ENCODE measurements at places on chromosomes 12 and 14.

- no peak for DNase-seq
Observed at GRCh38 chr12:52013626-52014310, 7.0 kb downstream of the TAMALIN start.

GRCh38 chr12:82838131-82838551 lies 151.4 kb downstream of the TMTC2 start:
- DNase-seq = no peak

- DNase-seq = no peak
Observed at GRCh38 chr12:112146123-112146522, 20.8 kb downstream of the TRAFD1 start.

GRCh38 chr14:44912041-44912869 lies 49.5 kb downstream of the KLHL28 start:
- DNase-seq = no peak

GRCh38 chr14:60221457-60221856 lies 27.6 kb upstream of the PPM1A start:
- no peak for DNase-seq

DNA sequence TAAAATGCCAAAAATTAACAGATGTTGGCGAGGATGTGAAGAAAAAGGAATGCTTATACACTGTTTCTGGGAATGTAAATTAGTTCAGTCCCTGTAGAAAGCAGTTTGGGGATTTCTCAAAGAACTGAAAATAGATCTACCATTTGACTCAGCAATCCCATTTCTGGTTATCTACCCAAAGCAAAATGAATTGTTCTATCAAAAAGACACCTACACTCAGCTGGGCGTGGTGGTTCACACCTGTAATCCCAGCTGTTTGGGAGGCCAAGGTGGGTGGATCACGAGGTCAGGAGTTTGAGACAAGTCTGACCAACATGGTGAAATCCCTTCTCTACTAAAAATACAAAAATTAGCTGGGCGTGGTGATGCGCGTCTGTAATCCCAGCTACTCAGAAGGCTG lies 279.3 kb upstream of the PDE3A start:
- no peak for DNase-seq

DNA sequence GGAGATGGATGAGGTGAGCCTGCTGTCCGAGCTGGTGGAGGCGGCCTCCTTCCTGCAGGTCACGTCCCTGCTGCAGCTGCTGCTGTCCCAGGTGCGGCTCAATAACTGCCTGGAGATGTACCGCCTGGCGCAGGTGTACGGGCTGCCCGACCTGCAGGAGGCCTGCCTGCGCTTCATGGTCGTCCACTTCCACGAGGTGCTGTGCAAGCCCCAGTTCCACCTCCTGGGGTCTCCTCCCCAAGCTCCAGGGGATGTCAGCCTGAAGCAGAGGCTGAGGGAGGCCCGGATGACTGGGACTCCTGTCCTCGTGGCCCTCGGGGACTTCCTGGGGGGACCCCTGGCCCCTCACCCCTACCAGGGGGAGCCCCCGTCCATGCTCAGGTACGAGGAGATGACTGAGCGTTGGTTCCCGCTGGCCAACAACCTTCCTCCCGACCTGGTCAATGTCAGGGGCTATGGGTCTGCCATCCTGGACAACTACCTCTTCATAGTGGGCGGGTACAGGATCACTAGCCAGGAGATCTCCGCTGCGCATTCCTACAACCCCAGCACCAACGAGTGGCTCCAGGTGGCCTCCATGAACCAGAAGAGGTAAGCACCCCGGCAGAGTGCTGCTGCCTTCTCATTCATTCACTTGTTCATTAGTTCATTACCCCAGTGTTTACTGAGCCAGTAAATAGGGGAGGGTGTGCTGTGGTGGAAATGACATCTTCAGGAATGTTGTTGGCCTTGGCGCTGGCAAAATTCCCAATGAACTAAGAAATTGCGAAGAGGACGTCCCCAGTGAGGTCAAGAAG lies 774 bp upstream of the MANSC4 start:
- no peak for DNase-seq

DNA sequence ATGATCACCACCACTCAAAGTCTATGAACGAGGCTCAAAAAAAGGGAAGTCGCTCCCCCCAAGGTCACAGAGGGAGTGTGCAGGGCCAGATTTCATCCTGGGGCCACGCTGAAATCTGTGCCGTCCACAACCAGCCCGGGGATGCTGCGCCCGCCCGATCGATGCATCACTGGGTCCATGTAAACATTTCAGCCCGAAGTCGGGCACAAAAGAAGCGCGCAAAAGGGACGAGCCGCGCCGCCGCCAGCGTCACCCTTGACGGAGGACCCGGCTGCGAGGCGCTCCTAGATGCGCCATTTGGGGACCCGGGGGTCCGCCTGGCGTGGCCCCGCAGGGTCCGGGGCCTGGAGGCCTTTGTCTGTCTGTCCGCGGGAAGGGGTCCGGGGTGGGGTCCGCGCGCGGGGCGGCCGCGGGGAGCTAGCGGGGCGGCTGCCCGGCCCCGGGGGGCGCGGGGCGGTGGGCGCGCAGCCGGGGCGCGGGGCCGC lies 503 bp downstream of the FBXO21 start:
- no peak for DNase-seq

DNA sequence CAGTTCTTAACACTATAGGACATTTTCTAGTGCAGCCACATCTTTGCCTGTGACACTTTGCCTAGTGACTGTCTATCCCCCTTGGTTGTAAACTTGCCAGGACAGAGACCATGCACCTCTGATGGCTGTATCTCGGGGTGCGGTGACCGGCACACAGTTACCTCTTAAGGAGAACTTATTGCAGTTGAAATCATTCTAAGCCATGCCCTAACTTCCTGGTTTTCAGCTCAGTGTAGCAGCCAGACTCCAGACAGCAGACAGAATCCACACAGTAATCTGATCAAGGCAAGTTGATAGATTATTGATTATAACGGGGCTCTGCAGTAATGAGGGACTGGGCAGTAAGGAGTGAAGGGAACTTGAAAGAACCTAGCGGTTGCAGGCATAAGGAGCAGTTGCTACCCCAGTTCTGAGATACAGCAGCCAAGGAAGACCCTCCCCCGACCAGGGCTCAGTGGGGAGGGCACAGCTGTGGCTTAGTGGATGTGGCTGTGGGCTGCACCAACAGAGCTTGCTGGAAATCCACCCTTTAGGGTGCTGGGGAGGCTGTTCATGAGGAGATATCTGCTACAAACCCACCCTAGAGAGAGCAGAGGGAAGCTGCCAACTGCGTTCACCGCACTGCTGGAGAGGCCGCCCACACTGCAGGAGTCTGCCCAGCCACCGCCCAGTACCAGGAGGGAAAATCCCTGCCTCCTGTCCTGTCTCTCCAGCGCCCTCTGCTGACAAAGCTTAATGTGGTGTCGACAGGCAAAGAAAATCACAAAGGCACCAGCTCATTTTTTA lies 58.2 kb upstream of the BEGAIN start:
- peak; percentile 59 for DNase-seq

DNA sequence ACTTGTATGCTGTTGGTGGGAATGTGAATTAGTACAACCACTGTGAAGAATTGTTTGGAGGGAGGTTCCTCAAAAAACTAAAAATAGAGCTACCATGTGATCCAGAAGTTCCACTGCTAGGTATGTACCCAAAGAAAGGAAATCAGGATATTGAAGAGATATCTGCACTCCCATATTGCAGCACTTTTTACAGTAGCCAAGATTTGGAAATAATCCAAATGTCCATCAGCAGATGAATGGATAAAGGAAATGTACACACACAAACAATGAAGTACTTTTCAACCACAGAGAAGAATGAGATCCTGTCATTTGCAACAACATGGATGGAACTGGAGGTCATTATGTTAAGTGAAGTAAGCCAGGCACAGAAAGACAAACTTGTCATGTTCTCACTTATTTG lies 25.9 kb downstream of the TIGAR start:
- DNase-seq = no peak

DNA sequence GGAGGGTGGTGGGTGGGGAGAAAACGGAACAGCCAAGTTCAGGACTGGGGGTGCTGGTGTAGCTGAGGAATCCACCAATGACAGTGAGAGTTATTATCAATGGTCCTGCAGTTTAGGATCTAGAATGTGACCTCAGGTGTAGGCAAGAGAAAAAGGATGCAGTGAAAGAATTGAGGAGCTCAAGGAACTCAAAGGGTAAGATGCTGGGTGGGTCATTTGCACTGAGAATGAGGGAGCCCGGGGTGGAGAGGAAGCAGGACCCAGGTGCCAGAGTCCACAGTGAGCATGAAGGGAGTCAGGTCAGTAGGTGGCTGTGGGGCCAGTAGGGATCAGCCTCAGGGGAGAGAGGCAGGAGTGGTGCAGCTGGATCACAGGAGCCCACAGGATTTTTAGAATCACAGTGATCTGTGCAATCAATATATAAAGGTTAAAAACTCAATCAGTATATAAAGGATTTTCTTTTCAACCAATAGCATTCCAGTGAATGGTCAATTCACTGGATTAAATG lies 3.2 kb upstream of the KRT7 start:
- DNase-seq = no peak

DNA sequence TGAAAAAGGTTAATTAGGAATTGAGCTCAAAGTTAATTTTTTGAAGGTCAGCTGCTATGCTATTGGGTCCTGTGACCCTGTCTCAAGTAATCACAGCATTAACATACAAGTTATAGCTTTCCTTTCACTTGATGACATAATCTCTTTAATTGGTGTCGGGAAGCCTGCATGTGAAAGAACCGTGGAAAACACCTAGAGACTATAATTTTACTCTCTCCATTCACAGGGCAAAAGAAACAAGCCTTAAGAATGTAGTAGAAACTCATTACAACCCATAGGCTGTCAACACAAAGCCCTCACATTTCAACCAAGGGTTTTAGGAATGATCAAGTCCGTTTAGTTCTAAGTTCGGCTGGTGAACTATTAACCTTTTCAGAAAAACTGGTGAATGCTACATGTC lies 104.4 kb downstream of the PPM1A start:
- DNase-seq = no peak

- no peak for DNase-seq
Observed at GRCh38 chr12:108296945-108297344, 42.2 kb downstream of the CMKLR1 start.

DNA sequence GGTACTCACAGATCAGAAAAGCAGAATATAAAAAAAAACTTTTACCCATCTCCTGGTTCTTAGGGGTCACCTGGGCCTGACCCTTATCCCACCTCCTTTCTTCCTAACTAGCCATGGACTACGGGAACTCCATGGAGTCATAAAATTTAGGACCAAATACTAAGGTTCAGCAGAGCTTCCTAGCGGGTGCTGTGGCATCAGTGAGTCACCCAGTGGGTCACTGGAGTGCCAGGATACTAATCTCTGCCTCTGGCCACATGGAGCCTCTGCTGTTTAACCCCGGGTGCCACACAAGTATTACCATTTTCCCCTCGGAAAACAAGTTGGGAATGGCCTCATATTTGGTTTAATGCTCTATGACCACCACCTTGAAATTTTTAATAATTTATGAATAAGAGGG lies 6.9 kb downstream of the ZBTB39 start:
- DNase-seq = no peak

GRCh38 chr14:20823859-20824258 lies 21.2 kb upstream of the RNASE1 start:
- DNase-seq = no peak

- no peak for DNase-seq
Observed at GRCh38 chr14:95431199-95432143, 85.0 kb downstream of the SYNE3 start.

GRCh38 chr12:3468329-3468728 lies 22.7 kb upstream of the PRMT8 start:
- no peak for DNase-seq

DNA sequence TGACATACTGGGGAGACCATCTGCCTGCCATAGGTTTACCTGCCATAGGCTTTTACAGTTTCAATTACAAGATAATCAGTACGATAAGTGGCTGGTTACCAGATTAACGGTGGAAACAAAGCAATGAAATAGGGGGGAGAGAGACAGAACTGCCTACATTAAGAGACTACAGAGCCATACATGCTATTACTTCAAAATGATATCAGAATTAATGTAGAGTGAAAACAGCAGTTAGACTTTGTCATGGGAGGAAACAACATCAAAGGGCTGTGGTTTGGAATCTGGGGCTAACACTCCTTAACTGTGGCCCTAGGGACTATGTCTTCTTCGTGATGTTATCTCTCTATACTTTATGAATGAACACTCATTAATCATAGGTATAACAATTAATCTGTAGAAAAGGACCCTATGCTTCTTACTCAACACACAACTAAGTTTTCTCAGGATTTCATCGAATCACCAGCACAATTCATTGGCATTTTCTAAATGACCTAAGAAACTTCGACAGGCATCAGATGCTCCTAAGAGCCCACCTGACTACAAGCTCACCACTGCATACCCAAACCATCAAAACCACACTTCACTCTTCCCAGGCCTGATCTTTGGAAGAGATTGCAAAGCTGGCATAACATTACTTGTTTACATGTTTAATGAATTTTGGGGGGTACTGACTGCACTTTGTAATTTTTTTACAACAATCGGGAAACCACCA lies 475.6 kb upstream of the SOX5 start:
- no peak for DNase-seq

GRCh38 chr12:108823804-108824203 lies 33.6 kb downstream of the SSH1 start:
- no peak for DNase-seq

DNA sequence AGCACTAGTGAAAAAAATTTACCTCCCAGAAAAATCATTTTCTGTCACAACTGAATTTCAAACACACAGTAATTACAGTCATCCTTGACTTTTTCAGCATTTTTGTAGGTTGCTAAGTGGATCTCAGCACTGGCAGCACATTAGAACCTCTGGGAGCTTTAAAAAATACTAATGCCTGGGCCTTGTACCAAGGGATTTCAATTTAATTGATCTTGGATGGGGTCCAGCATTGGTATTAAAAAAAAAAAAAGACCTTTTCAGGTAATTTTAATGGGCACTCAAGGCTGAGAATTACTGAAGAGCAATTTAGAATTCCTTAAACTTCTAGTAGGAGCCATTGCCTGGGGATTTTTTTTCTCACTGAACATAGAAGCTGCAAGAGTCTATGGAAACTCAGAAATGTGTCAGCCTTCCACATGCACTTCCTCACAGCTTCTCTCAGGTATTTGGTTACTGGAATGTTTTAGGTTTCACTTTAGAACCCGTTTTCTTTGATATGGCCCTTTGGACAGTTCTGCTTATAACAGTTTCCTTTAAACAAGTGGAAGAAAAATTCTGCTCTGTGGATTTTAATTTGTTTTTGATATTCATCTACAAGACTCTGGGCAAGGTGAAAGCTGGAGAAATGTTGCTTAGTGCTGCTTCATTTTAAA lies 88.5 kb upstream of the DACT1 start:
- DNase-seq = no peak

GRCh38 chr12:18799561-18799960 lies 61.6 kb downstream of the CAPZA3 start:
- DNase-seq = no peak

DNA sequence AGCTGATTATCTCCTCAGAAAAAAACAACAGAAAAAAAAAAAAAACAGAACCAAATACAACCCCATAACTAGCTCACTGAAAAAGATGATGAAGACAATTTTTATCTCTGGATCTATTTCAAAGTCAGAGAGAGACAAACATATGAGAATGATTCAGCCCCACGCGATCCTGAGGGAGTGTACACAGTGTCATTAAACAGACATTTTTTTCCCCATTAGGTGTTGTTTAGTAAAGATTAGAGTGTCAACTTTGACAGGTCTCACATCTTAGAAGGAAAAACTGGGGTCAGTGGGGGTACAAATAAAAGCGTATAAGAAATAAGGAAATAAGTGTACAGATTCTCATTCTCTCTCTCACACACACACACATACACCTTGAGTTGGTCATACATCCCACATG lies 635.4 kb downstream of the NRXN3 start:
- no peak for DNase-seq

- DNase-seq = no peak
Observed at GRCh38 chr12:13170892-13171490, 25.5 kb upstream of the EMP1 start.

GRCh38 chr12:77837876-77838291 lies 7.2 kb downstream of the NAV3 start:
- no peak for DNase-seq

All from AG09319 (cell line).